ENCODE measurements at places on chromosomes 5 and 9.

- DNase-seq: peak; percentile 45
Measured at GRCh38 chr9:126147186-126147935, 179.3 kb upstream of the MVB12B start.

DNA sequence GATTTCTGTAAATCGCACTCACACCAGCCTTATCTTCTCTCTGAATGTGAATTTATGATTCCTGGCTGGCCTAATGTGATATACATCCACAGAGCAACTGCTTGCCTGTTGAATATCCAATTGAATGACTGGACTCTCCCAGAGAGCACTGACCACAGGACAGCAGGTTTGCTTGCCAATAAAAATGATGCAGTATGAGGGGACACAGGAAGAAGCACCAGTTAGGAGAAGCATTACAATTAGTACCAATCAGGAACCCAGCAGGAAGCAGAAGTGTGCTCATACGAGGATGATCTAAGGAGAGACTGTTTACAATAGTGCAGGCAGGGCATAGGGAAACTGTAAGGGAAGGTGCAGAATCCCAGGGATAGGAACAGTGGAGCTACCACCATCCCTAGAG is 127.2 kb upstream of the ZNF366 start:
- no peak for DNase-seq

GRCh38 chr9:114405294-114406034 is 17.7 kb upstream of the AKNA start:
- peak; percentile 74 for DNase-seq

DNA sequence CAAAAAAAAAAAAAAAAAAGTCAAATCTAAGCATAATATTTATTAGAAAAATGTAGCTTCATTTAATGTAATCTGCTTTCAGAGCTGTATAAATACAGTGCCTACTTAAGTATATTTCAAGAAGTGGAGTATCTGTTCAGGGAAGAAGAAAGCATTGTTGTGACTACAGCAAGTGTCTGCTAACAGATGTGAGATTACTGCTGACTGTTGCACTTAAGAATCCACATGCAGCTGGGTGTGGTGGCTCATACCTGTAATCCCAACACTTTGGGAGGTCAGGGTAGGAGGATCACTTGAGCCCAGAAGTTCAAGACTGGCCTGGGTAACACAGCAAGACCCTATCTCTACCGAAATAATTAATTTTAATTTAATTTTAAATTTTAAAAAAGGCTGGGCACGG is 19.0 kb downstream of the KDM3B start:
- DNase-seq: no peak

- DNase-seq: no peak
Measured at GRCh38 chr5:169550227-169550626, 33.3 kb upstream of the SPDL1 start.

Data from renal pelvis (tissue), 12 donors.